Kidney glomerular epithelial cell (primary cell): ENCODE measurements at places on chromosomes 12 and 14.
A peak's percentile ranks its signal among the peaks of the same experiment; 100 is the strongest.

DNA sequence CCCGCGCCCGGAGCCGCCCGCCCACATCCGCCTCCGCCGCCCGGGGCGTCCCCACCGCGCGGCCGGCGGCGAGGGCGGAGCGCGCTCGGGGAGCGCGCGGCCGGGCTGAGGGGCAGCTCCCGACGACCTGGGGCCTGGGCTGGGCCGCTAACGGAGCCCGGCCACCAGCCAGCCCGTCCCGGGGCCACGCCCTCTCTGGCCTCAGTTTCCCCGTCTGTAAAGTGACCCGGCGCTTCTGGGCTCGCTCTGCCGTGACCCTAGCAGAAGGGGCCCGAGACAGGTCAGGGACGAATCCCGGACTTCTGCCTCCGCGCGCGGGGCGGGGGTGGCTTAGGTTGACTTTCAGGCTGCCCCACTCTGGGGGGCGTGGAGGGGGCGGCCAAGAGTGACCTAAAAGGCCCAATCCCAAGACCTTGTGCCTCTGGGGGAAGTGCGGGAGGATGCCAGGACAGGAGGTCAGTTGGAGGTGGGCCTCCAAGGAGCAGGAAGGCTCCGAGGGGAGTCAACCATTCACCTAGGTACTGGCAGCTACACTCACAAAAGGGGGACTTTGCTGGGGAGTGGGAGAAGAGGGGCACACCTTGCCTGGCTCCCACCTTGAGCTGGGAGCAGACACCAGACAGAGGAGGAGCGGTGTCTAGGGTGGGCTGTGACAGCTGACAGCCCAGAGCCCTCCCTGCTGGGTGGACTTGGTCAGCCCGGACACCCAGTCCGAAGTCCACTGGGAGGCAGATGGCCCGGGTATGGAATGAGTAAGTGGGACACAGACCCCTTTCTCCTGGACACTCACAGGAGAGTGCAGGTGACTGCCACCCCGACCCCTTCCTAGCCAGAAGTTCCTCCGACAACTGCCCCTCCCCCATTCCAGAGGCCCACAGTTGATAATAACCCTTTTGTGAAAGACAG, 486 bp upstream of the AKT1 start:
- DNase-seq = peak; percentile 10

DNA sequence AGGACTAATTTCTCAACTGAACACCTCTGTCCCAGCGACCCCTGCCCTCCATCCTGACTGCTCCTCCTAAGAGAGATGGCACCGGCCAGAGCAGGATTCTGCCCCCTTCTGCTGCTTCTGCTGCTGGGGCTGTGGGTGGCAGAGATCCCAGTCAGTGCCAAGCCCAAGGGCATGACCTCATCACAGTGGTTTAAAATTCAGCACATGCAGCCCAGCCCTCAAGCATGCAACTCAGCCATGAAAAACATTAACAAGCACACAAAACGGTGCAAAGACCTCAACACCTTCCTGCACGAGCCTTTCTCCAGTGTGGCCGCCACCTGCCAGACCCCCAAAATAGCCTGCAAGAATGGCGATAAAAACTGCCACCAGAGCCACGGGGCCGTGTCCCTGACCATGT, 756 bp downstream of the RNASE7 start:
- no peak for DNase-seq

DNA sequence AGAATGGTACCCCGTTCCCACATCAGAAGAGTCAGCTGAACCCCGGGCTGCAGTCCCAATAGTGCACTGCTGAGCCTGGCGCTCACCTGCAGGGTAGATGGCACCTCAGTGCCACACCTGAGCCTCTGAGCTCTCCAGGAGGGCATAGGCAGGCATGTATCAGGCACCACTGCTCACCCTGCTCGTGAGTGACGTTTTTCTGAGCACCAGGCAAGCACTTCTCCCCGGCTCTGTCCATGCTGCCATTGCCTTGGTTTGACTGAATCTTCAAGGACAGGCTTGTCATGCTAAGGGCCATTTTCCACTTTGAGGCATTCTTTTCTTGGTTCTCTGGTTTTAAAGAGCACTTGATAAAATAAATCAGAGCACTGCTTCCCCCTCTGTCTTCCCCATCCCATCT, 161.6 kb upstream of the PRMT8 start:
- DNase-seq = no peak

DNA sequence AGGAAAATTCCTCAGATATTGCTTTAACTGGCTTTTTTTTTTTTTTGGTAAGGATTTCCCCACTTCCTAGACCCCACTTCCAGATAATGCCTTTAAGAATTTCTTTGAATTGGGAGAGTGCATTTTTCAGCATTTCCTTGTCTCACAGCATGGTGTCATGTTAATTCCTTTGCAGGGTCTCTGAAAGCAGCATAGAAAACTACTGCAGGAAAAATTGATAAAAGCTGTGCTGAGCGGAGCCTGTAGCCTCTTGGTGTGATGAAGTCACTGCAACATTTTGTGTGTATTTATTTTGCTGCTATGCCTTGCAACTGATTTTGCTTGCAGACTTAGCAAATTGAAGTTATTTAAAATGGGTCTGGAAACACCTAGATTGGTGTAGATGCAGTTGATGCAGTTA, 2.7 kb downstream of the ANO4 start:
- DNase-seq = no peak

- no peak for DNase-seq
Measured at GRCh38 chr14:94665121-94665520, 52.9 kb downstream of the SERPINA3 start.

DNA sequence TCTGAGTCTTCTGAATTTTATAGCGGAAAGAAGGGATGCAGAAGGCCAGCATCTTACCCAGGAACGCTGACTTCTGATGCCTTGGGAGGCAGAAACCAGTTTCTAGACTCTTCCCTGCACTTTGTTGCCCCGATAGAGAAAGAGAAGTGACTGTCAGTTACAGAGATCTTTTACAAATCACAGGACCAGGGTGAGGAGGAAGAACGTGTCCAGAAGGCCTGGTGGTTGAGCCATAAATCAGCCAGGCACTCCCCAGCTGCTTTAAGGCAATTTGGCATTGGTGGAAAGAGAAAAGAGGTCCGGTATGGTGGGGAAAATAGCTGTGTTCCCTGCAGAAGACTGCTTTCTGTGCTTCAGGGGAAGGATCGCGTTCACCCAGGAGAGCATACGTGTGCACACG, 88.7 kb upstream of the KCNA1 start:
- no peak for DNase-seq

DNA sequence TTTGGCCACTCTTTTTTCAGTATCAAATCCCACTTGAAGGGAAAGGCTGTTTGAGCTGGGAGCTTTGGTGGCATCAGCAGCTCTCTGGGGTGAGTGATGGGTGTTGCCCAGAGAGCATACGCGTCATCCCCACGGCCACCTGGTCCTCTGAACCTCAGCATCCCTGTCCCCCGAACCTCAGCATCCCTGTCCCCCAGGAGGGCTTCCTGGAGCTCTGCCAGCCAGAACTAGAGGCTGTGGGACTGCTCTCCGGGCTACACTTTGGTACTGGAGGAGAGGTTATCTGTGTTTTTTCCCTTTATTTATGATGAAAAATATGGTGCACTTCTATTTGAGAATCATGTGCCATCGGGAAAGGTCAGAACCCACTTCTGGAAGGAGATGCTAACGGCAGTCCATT, 131.5 kb upstream of the RTL1 start:
- no peak for DNase-seq

DNA sequence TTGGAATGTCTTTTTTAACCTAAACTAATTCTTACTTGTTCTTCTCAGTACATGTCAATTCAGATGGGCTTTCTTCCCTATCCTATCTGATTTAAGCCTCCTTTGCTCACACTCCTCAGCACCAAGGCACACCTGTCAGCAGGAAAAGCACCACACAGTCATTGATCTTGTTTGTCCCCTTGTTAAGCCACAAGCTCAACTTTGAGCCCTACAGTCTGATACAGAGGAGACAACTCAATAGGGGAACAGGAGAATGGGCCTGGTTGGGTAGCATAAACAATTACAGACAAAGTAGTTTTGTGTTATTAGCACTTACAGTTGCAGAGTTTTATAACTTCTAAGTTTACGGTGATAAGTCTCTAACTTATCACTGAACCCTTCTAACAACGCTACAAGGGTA, 29.5 kb upstream of the SYCP3 start:
- DNase-seq = no peak

DNA sequence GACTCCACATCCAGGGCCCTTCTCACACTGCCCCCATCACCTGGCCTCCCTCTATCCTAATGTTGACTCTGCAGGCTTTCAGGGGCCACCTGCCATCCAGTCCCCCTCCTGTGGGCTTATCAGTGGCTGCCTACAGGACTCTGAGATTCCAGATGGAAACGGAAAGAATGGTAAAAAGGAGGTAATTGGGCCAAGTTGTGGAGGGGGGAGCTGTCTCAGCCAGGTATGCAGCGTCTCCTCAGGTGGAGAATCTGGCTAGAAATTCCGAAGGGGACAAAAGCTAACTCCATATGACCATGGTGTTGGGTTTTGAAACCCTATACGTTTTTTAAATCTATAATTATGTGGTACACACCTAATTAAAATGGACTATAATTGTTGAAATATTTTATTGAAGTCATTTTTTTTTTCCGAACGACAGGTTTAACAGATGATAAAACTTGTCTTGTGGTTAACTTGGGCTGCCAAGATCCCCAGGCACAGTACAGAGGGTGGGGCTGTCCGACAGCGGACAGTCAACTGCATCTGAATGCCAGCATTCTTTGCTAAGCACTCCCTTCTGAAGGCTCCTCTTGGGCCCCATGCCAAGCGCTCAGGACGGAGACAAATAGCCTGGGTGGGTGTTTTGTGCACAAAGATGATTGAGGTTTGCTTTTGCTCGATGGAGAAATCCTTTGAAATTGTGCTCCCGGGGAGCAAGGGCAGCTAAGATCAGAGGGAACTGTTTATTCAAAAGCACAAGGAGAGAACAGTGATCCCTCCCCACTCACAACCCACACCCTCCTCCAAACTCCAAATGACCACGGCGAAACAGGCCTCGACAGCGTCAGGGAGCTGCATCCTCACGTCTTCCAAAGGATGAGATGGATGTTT, 365.6 kb downstream of the BCL11B start:
- peak; percentile 18 for DNase-seq

- no peak for DNase-seq
Measured at GRCh38 chr12:2395354-2395977, 342.7 kb downstream of the CACNA1C start.

- no peak for DNase-seq
Measured at GRCh38 chr14:34439090-34439489, 22.9 kb downstream of the SPTSSA start.

DNA sequence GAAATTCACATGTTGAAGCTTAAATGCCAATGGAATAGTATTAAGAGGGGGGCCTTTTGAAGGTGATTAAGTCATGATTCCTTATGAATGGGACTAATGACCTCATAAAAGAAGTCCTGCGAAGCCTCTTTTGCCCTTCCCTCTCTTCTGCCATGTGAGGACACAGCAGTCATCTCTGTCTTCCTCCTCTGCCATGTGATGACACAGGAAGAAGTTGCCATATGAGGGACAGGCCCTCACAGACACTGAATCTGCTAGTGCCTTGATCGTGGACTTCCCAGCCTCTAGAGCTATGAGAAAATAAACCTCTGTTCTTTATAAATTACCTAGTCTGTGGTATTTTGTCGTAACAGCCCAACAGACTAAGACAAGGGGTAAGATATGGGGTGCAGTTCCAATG, 100.7 kb downstream of the VCPKMT start:
- no peak for DNase-seq

DNA sequence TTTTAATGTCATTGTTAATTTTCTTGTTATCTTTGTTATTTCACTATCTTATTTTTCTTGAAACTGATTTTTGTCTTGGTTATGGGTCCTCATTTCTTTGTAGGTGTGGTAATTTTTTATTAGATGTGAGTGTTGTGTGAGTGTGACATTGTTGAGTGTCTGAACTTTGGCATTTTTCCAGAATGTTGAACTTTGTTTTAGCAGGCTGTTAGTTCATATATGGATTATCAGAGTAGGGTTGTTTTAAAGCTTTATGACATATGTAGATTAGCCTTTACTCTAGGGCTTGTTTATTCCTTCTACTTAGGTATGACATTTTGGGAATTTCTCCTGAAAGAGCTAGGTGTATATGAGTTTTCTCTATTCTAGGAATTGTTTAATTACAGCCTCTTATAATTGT, 103.9 kb downstream of the ARID2 start:
- DNase-seq = no peak

- peak; percentile 53 for DNase-seq
Measured at GRCh38 chr14:100341301-100342031, 18.3 kb downstream of the SLC25A47 start.

- peak; percentile 7 for DNase-seq
Measured at GRCh38 chr12:24360907-24361306, 411.4 kb upstream of the SOX5 start.

DNA sequence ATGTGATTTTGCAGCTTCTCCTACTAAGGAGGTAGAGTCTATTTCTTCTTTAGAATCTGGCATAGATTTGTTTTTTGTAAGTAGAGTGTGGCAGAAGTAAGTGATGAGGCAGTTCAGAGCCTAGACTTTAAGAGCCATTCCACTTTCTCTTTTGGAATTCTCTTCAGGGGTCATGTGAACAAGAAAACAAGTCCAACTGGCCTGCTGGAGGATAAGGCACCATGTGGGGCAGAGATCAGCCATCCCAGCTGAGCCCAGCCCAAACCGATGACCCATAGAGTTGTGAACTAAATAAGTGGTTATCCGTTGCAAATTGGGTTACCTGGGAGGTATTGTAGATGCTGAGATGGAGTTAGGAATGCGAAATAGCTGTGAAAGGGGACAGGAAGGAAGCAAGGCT, 60.3 kb upstream of the TBPL2 start:
- no peak for DNase-seq

DNA sequence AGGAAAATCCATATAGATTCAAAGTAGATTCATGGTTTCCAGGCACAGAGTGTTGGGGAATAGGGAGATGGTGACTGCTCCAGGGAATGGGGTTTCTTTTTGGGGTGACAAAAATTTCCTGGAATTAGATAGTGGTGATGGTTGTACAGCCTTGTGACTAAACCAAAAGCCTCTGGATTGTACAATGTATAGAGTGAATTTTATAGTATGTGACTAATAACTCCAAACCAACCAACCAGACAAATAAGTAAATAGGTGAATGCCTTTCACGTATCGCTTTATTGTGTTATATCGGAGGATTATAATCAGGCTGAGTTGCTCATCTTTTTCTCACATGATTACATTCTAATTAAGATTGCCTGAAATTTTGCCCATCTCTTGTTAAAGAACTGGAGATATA, 24.6 kb upstream of the PPFIBP1 start:
- no peak for DNase-seq

DNA sequence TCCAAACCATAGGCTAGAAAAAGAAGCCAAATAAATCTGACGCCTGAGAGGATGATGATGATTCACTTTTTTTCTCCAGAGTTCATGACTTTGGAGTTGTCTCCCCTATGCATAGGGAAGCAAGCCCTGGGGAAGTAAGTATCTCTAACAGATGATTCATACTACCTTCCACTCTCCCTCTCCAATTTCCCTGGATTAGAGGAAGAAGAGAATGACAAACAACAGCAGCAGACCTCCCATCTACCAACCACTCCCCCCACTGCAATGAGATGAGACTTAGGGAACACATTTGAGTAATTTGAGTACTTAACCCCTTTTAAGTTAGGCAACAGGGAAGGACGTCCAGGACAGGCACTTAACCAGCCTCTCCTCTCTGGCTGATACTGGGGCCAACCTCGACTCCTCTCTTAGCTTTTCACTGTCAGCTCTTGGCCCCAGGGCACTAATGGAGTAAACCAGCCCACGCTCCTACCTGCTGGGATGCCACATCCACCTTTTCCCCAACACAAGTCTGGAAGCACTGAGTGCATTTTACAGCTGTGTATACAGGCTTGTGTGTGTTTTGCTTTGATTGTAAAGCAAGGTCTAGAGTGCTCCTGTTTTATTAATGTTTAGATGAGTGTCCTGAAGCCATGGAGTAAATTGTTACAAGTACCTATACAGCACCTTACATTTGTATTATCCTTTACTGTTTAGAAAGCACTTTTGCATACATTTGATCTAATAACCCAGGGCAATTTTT, 180.7 kb downstream of the PHLDA1 start:
- DNase-seq = no peak
